NCI-H524 (cell line): ENCODE measurements at places on chromosomes 1 and 21.

DNA sequence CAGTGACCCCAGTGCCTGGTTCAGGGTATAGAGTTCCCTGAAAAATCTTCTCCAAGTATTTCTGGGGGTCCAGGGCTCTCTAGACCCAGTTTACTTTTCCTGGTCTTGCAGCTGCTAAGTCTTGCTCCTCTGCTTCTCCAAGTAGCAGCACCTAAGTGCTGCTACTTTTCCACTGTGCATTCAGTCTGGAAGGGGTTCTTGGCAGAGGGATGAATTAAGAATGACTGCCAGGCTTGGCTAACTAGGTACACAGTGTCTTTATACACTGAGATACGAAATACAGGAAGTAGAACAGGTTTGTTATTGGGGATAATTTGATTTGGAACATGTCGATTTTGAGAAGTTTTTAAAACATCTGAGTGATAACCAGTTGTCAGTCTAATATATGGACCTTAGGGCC lies 24.2 kb upstream of the ERICH3 start:
- no peak for DNase-seq

- DNase-seq, result no peak
Observed at GRCh38 chr1:161096015-161096414, 2.1 kb upstream of the KLHDC9 start.

GRCh38 chr1:60874718-60875117 lies 207.6 kb upstream of the NFIA start:
- no peak for DNase-seq

DNA sequence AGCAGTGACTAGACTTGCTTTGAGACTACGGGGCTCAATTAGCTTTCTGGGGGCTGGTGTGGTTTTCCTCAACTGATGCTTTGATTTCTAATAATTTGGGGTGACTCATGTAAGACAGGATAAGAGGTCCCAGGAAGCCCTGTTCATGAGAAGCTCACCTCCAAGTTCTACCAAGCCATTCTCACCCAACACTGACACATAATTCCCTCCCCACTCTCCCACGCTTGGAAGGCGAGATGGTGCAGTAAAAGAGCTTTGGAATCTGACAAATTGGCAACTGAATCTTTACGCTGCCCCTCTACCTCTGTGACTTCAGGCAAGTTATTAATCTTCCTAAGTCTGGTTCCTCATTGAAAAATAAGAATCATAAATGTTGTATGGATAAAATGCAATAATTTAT lies 299.1 kb upstream of the DUSP10 start:
- DNase-seq, result no peak

GRCh38 chr1:63836374-63836773 lies 62.6 kb downstream of the ROR1 start:
- no peak for DNase-seq

DNA sequence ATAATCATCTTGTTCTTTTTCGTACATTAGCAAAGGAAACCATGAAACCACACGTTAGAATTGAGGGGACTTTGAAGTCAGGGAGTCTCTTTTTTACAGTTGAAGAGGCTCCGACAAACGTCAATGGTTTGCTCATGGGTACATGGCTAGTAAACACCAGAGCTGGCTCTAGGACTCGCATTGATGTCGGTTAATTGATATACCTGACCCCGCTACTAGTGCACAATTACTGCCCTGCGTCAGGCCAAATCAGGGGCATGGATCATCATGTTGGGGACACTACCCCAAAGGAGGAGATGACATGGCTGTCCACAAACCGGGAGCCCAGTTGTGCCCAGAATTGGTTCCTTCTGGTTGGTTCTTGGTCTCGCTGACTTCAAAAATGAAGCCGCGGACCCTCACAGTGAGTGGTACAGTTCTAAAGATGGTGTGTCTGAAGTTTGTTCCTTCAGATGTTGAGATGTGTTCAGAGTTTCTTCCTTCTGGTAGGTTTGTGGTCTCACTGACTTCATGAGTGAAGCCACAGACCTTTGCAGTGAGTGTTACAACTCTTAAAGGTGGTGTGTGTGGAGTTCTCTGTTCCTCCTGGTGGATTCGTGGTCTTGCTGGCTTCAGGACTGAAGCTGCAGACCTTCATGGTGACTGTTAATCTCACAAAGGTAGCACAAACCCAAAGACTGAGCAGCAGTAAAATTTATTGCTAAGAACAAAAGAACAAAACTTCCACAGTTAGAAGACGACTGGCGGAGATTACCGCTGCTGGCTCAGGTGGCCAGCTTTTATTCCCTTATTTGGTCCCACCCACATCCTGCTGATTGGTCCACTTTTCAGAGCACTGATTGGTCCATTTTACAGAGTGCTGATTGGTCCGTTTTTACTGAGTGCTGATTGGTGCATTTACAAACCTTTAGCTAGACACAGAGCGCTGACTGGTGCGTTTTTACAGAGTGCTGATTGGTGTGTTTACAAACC lies 126.9 kb upstream of the ERRFI1 start:
- no peak for DNase-seq

DNA sequence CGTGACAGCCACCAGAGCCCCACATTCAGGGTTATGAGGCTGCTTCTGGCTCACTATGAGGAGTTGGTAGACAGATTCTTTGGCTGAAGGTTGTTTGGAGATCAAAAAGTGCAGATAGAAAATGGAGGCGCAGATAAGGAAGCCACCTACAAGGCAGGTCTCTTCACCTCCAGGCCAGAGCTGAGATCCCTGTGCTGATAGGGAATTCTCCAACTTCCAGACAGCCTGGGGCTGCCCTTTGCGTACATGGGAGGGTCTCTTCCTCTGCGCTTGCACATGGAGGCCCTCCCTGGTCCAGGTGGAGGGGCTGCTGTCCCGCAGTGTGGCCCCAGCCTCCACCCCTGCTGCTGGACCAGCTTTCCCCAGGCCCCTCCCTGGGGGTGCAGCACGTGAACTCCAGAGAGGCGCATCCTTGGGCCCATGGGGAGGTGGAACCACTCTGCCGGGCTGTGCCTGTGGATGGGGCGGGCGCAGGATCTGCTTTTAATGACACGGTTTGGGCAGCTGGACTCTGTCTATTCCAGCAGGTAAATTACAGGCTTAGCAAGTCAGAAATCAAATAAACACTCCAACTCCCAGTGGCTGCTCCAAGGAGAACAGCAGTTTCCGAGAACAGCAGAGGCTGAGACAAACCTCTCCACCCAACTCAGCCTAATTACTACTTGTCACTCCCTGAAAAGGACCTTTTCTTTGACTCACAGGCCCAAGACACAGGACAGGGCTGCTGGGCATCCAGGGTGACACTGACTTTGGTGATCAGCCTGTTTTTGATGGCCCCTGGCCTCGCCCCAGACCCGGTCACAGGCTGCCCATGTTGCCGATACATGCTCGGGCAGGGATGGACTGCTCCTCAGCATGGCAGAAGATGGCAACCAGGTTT lies 12.4 kb downstream of the OXCT2 start:
- no peak for DNase-seq

DNA sequence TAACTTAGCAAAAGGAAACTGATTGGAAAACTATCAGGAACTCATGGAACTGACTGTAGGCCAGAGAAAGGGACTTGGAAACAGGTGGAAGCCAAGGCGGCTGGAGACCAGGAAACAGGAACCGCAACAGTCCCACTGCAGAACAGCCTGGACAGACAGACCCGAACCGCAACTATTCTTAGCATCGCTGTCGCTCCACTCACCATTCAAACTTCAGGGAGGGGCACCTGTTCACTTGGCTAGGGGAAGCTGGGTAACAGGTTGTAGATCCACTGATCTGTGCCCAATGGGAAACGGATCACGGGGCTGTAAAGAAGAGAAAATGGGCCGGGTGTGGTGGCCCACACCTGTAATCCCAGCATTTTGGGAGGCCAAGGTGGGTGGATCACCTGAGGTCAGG lies 61.9 kb downstream of the CLSTN1 start:
- DNase-seq, result no peak

- no peak for DNase-seq
Observed at GRCh38 chr1:229784834-229785233, 158.8 kb downstream of the URB2 start.

- no peak for DNase-seq
Observed at GRCh38 chr1:109269981-109270622, 12.8 kb downstream of the PSRC1 start.
